Activated T-helper 17 cell treated with anti-CD3 and anti-CD28 coated beads, Interleukin-2, amount 50 U/mL, for 72 hours (primary cell): ENCODE measurements at places on chromosomes 2 and 18.
A peak's percentile ranks its signal among the peaks of the same experiment; 100 is the strongest.

DNA sequence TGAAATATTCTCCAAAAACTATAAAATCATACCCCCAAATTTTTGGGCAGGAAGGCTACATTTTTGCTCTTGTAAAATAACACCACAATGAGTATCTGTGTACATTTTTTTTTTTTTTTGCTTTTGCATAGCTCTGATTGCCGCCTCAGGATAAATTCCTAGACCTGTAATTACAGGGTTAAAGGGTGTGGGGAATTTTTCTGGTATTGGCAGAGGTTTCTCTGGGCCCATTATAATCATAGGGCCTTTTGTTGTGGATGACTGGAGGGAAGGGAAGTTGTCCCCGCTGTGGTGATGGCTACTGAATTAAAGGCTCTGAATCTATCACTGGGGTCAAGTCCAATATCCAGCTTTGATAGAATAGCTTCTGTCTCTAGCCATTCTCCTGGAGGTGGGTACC is 26.6 kb downstream of the CCDC195 start:
- no peak overlapping the region for H3K4me3 ChIP-seq
- ATAC-seq = no peak
- no peak overlapping the region for H3K27ac ChIP-seq
- no peaks in the 10 kb centered on the region for H3K4me1 ChIP-seq
- H3K36me3 ChIP-seq = no peaks in the 10 kb centered on the region

DNA sequence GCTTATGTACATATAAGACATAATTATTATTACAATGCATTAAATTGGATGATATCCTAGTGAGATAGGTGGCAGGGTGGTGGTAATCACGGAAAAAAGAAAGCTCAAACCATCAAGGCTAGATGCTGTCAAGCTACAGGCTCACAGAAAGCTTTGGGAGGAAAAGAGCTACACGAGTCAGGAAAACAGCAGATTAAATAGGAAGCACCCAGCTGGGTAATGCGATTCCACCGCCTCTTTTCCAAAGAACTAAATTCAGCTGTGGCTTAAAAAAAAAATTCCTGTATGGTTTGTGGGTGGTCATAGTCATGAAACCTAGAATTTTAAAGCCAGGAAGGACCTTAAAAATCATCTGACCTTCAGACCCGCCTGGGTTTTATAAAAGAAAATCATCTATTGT is 23.7 kb upstream of the PTPN4 start:
- H3K27me3 ChIP-seq = no peaks in the 10 kb centered on the region
- H3K4me3 ChIP-seq = no peak overlapping the region
- H3K4me1 ChIP-seq = no peaks in the 10 kb centered on the region

GRCh38 chr2:173205375-173205774 is 129.7 kb downstream of the MAP3K20 start:
- no peak overlapping the region for H3K4me3 ChIP-seq
- no peak overlapping the region for H3K27ac ChIP-seq
- ATAC-seq = no peak
- no peaks in the 10 kb centered on the region for H3K36me3 ChIP-seq
- peaks cover 4% of the 10 kb centered on the region for H3K27me3 ChIP-seq

- no peaks in the 10 kb centered on the region for H3K27me3 ChIP-seq
- no peak for ATAC-seq
- H3K27ac ChIP-seq = no peak overlapping the region
- no peak overlapping the region for H3K4me3 ChIP-seq
- no peaks in the 10 kb centered on the region for H3K4me1 ChIP-seq
Measured at GRCh38 chr2:32342801-32343200, 14.0 kb upstream of the BIRC6 start.

DNA sequence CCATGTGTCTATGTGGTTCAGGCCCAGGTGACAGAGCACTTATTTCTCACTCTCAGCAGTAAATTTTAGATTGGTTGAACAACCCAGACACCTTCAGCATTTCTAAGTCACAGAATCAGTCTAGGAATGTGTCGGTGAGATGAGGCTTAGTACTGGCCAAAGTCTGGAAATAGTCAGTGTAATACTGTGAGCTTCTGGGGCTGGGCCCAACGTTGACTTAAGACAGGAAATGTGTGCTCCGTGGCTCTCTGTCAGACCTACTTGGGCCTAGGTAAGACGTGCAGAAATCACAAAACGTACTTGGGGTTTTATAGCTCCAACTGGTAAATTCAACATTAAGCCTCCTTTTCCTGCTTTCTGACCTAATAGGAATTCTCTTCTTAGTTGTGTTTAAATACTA is 160.3 kb upstream of the COL3A1 start:
- no peaks in the 10 kb centered on the region for H3K36me3 ChIP-seq
- H3K27me3 ChIP-seq = no peaks in the 10 kb centered on the region
- ATAC-seq = no peak
- H3K4me3 ChIP-seq = no peak overlapping the region
- no peak overlapping the region for H3K27ac ChIP-seq
- H3K4me1 ChIP-seq = no peaks in the 10 kb centered on the region

DNA sequence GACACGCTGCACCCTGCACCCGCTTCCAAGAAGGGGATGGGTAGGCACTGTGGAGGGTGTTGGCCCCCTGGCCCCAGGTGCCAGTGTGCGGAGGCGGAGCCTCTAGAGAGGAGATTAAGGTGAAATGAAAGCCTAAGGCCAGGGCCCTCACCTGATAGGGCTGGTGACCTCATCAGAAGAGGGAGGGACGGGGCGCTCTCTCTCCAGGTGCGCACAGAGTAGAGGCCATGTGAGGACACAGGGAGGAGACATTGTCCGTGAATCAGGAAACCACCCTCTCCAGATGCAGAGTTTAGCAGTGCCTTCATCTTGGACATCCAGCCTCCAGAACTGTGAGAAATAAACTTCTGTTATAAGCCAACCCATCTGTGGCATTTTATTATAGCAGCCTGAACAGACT is 62.3 kb downstream of the PSMG2 start:
- no peaks in the 10 kb centered on the region for H3K36me3 ChIP-seq
- H3K4me3 ChIP-seq = no peak overlapping the region
- no peaks in the 10 kb centered on the region for H3K4me1 ChIP-seq
- no peak overlapping the region for H3K27ac ChIP-seq
- H3K27me3 ChIP-seq = no peaks in the 10 kb centered on the region
- ATAC-seq = peak; percentile 24

DNA sequence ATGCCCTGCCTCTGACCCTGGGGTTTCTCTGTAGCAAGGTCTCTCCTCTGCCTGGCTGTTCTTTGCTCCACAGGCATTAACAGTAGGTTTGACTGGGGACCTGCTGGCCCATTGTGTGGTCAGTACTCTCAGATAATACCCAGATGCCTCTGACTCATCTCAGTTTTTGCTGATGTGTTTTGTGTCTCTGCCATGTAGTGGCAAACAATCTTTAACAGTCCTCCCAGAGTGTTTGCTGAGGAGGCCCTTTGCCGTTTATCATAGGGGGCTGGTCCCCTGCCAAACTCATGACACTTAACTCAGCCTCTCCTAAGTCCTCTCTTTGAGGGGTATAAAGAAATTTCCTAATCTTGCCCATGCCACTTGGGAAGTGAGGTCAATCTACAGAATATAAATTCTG is 793.7 kb upstream of the FANCL start:
- ATAC-seq = no peak
- H3K27ac ChIP-seq = no peak overlapping the region
- H3K4me1 ChIP-seq = no peaks in the 10 kb centered on the region
- H3K4me3 ChIP-seq = no peak overlapping the region
